ENCODE measurements at places on chromosomes 3 and 15.

GRCh38 chr3:52830535-52831258, at the start of gene ITIH4:
TSS of gene ITIH4 (minus strand) at chr3:52830672. CDS start at chr3:52830642, 30 bp downstream.
- peak within 1 kb of the TSS; percentile 55 for H3K27ac ChIP-seq
- H3K4me3 ChIP-seq = no peak within 1 kb of the TSS
- DNase-seq = no peak
- H3K4me1 ChIP-seq = no peaks in the 10 kb centered on the region
- H3K36me3 ChIP-seq = no peaks in the 10 kb centered on the region
- no peaks in the 10 kb centered on the region for H3K27me3 ChIP-seq

DNA sequence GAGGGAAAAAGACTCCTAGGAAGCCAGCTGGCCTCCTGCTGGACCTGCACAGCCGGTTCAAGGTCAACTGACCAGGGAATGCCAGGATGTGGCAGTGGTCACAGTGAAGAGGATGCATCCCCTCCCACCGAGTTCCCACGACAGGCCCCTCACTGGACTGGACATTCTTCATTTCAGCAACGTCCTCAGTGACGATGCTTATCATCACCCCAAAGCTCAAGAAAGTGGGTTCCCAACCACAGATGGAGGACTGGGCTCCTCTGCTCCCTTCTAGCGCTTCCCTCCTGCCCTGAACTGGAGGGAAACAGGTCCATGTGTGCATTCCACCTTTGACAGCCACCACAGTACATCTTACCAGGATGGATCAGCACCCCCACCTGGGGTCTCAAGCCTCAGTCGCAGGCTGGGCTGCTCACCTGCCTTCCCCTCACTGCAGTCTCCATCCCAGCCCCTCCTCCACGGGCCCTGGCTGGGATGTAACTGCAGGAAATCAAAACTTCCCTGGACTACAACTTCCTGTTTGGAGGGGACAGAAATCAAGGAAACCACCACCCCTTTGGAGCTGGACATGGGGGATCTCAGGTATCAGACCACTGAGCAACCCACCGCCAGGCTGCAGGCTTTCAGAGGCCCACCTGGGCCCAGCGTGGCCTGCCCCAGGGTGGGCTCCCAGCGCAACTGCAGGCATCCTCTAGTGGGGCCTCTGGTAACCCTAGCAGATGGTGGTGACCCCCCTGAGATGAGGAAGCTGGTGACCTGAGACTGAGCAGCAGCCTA, 7.3 kb downstream of the CALML4 start:
- no peaks in the 10 kb centered on the region for H3K36me3 ChIP-seq
- H3K27me3 ChIP-seq = no peaks in the 10 kb centered on the region
- no peak overlapping the region for H3K4me3 ChIP-seq

DNA sequence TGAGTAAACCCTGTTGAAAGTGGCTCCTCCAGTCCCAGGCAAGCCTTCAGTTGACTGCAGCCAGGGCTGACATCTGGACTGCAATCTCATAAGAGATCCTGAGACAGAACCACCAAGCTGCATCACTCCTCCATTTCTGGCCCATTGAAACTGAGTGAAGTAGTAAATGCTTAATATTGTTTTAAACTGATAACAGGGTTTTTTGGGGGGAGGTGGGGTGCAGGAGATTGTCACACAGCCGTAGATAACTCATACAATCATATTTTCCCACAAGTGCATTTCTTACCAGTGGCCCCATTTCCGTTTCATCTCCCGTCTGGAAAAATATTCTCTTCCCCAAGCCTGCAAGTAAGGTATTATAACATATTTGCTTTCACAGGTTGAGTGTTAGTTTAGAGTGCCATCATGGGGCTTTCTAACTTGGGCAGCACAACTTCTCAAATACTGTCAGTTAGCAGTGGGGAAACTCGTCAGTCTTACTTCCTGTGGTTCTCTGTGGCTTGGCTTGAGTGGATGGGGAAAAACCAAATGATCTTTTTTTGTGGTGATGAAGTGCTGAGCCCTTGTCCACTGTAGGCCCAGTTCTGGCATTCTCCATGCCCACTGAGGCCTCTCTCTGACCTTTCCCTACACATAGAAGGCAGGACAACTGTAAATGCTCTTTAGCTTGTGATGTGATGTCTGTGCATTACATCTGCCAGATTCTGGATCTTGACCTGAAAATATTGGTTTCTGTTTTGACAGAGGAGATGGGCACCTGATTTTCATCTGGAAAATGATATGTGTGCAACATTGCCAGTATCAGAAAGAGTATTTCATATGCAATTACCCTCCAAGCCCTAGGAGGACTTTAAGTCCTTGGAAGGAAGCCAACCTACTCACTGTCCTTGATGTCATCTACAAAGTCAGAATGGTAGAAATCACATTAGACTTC, 90.1 kb upstream of the BHLHE40 start:
- H3K27me3 ChIP-seq = no peaks in the 10 kb centered on the region
- H3K36me3 ChIP-seq = no peaks in the 10 kb centered on the region
- no peaks in the 10 kb centered on the region for H3K4me1 ChIP-seq
- no peak overlapping the region for H3K27ac ChIP-seq
- no peak overlapping the region for H3K4me3 ChIP-seq
- no peak for DNase-seq

- no peaks in the 10 kb centered on the region for H3K27me3 ChIP-seq
- H3K4me3 ChIP-seq = peak overlapping the region; percentile 76
These were observed 17.4 kb upstream of the CHD2 start for GRCh38 chr15:92882697-92883162.

DNA sequence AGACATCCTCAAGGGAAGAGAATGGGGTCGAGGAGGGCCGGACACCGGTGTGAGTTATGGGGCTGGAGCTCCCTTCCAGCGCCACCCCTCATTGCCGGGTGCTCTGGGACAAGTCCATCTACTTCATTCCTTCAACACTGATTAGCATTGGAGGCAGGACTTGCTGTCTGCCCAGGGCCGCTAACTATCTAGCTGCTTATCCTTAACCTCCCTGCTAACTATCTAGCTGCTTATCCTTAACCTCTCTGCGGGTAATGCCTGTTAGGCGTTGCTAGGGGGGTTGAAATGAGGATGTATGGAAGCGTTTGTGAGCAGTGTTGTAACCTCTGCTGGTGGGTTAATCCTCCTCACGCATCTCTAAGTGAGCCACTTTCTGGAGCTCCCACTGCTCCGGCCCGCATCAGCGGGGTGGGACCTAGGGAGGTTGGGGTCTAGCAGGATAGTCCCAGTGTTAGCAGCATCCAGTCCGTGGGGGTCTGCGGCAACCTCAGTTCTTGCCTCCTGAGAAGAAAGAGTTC, 10.9 kb upstream of the CHAC1 start:
- no peaks in the 10 kb centered on the region for H3K27me3 ChIP-seq
- H3K4me1 ChIP-seq = no peaks in the 10 kb centered on the region
- DNase-seq = no peak
- peak overlapping the region; percentile 57 for H3K4me3 ChIP-seq

DNA sequence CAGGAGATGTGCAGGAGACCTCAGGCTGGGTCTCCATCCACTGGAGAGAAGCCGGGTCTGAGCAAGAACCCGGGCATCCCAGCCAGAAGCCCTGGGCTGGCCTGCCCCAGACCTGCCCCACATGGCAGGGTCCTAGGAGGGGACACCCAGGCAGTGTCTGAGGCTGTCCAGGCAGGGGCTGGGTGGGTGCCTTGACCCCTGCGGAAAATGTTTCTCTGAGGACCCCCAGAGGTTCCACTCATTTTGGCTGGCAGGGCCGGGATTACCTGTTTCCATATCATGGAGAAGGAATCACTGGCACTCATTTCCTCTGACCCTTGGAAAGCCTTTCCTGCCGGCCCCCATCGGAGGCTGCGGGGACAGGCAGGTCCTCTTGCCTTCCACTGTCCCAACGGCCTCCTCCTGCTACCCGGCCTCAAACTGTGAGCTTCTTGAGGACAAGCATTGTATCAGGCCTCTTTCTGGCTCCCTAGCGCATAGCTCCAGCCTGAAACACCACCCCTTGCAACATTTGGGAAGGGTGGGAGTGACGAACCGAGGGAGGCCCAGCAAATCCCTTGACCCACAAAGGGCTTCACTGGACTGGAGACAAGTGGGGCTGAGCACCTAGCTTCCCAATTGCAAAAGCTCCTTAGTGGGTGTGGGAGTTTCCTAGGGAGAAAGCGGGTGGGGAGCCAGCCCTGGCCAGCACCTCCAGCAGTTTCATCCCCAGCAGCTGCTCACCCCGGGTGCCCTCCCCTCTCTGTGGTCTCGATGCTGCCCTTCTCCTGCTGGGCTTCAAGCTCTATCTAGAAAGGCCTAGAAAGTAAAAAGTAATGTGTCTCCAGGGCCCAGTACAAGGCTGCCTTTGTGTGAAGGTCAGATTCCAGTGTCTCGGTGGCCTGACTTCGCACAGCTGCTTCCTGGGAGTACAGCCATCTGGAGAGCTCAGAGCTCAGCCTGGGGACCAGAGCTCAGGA, 29.7 kb downstream of the ACSBG1 start:
- H3K4me3 ChIP-seq = no peak overlapping the region
- no peaks in the 10 kb centered on the region for H3K4me1 ChIP-seq
- DNase-seq = peak; percentile 27
- no peaks in the 10 kb centered on the region for H3K27me3 ChIP-seq
